ENCODE measurements at places on chromosomes 16 and 17.

GRCh38 chr17:66713533-66714042 lies 121.3 kb upstream of the CACNG5 start:
- DNase-seq: no peak

GRCh38 chr16:48247311-48247710 lies at the start of gene ABCC11:
ABCC11 (minus strand) TSS chr16:48247539; CDS start chr16:48231921, 15,618 bp downstream.
- no peak for DNase-seq

DNA sequence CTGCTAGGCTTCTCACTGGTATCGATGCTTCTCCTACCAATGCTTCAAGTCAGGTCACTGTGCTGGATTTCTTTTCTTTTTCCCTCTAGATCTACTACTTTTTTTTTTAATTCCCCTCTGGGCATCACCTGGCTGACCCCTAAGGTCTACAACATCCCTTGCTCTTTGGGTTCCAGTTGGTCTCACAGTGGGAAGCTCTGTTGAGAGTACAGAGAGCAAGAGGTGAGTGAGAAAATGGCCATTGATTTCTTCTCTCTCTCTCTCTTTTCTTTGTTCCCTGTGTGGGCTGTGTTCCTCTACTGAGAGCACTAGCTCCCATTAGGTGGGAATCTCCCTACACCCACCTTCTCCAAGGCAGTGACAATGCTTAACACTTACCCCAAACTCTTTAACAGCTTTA lies 413.4 kb downstream of the KCNJ2 start:
- DNase-seq: no peak

GRCh38 chr17:4221899-4222659 lies 41.7 kb downstream of the ANKFY1 start:
- DNase-seq: no peak

- no peak for DNase-seq
These were observed 40.2 kb upstream of the BHLHA9 start for GRCh38 chr17:1229900-1230501.

DNA sequence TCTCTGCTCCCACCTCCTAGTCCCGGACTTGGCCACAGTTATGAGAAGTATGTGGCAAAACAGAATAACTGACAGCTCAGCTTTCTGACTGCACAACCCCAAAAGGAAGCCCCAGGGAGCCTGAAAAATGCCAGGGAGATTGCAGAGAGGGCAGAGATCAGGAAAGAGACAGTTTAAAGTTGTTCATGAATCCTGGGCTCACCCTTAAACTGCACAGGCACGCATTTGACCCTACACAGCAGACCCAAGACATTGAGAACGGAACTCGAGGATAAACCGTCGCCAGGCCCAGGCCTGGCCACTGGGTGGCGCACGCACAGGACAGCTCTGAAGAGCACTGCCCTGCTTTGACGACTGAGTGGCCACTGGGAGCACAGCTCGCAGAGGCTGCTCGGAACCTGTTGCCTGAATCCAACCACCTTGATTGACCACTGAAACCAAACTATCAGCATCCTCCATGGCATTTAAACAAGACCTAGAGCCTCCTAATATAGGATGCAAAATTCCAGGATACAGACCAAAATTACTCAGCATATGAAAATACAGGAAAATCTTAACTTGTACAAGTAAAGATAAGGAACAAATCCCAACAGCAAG lies 114.0 kb downstream of the C16orf95 start:
- peak; percentile 51 for DNase-seq

GRCh38 chr16:57862698-57863433 lies 60.6 kb upstream of the KIFC3 start:
- DNase-seq: no peak

- no peak for DNase-seq
These were observed 540.4 kb upstream of the CDH11 start for GRCh38 chr16:65662256-65662655.

DNA sequence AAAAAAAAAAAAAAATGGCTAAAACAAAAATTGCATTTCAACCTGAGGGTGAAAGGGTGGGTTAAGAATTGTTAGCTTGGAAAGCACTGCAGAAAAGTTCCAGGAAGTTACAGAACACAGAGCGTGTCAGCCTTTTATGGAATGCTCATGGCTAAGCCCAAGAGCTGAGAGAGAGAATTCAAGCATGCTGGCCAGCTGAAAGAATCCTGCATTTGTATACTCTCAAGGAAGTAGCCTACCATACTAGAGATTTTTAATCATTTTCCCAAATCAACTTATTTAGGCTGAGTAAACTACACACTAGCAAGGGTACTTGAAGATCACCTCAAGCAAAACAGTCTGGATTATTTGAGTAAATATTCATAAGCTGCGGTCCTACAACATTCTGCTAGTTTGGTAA lies 153.9 kb downstream of the KCNJ2 start:
- DNase-seq: no peak

- no peak for DNase-seq
These were observed 30.9 kb downstream of the CLTC start for GRCh38 chr17:59650642-59651041.

DNA sequence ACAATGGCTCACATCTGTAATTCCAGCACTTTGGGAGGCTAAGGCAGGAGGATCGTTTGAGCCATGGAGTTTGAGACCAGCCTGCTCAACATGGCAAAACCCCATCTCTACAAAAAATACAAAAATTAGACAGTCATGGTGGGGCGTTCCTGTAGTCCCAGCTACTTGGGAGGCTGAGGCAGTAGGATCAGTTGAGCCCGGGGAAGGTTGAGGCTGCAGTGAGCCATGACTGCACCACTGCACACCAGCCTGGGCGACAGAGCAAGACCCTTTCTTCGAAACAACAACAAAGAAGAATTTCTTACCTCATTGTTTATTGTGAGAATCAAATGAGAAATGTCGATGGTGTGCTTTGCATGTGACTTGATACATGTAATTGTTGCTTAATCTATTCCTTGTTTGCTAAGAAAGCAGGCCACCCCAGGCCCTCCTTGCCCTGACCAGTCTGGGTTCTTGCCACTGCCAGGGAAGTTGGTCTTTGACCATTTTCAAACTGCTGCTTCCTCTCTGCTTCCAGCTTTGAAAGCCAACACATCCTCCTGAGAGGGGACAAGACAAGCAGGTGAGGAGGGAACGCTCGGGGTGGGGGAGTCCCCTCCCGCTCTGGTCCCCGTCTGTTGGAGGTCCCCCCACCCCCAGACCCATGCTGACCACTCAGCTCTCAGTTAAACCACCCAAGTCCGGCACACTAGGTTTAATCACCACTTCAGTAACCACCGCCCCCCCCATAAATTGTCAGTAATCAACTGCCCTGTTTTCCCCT lies 47.3 kb upstream of the CPNE2 start:
- no peak for DNase-seq

GRCh38 chr16:57283214-57283958 lies 1.1 kb downstream of the PLLP start:
- DNase-seq: no peak

- no peak for DNase-seq
These were observed 23.9 kb upstream of the FASN start for GRCh38 chr17:82121660-82122629.

- DNase-seq: no peak
These were observed 6.5 kb upstream of the CTCF start for GRCh38 chr16:67555795-67556212.

- DNase-seq: no peak
These were observed 46.9 kb downstream of the METRNL start for GRCh38 chr17:83126275-83126811.

DNA sequence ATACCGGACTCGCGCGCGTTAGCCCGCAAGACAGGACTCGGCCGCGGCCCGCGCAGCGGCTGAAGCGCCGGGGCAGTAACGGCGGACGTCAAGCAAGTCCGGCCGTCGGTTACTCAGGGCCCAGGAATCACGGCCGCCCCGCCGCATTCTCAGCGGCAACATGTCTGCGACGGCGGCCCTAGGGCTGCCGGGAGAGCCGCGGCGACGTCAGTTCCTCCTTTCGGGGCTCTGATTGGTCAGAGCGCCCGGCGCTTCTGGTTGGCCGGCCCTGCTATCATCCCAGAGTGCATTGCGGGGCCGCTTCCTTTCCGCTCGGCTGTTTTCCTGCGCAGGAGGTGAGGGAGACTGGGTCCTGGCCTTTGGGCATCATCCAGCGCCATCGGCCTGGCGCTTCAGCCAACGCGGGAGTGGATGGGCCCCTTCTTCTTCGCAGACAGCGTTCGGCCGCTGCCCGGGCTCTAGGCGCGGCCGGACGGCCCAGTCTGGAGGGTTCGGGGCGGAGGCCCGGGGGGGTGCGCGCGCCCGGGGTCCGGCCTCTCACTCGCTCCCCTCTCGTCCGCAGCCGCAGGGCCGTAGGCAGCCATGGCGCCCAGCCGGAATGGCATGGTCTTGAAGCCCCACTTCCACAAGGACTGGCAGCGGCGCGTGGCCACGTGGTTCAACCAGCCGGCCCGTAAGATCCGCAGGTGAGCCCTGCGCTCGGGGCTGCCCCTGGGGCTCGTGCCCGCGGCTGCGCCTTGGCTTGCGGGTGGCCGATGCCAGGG lies at the start of gene RPL13:
Gene RPL13 (plus strand): TSS at position 305 of the 764 bp plus-strand sequence. CDS start 278 bp downstream, at position 583.
- DNase-seq: peak; percentile 90

DNA sequence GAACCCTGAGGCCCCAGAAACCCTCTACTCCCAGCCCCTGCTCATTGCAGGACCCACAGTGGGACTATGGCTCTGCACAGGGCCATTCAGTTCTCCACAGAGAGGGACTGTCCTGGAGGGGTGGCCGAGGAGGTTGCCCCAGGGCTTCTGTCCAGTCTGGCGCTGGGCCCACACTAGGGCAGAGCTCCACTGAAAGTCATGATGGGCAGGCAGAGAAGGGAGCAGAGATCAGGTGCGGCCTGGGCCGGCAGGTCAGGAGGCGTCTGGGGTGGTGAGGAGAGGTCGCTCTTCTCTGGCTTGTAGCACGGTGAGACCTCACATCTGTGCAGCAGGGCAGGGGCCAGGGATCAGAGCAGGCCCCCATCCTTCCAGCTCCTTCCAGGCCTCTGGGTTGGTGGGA lies 13.0 kb upstream of the PIK3R6 start:
- DNase-seq: no peak

All from stimulated activated CD4-positive, alpha-beta T cell treated with anti-CD3 and anti-CD28 coated beads, Interleukin-4, amount 100 ng/mL, for 48 hours (primary cell).